ENCODE measurements at places on chromosomes 16 and 17.

DNA sequence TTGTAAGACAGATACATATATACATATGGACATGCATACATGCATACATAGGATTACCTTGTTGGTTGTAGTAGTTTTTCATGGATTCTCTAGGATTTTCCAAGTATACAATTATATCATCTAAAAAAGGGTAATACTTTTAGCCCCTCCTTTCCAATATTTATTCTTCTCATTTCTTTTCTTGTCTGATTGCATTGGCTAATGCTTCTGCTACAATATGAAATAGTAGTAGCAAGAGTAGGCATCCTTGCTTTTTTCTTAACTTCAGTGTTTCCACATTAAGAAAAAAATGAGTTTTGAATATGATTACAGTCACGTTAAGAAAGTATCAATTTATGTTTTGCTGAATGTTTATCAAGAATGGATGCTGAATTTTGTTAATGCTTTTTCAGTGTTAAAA, 58.0 kb downstream of the RBFOX3 start:
- DNase-seq = no peak

GRCh38 chr17:57685499-57686132, 59.5 kb downstream of the CCDC182 start:
- DNase-seq = no peak

- DNase-seq = no peak
These were observed 136.5 kb upstream of the CCL2 start for GRCh38 chr17:34118564-34118963.

DNA sequence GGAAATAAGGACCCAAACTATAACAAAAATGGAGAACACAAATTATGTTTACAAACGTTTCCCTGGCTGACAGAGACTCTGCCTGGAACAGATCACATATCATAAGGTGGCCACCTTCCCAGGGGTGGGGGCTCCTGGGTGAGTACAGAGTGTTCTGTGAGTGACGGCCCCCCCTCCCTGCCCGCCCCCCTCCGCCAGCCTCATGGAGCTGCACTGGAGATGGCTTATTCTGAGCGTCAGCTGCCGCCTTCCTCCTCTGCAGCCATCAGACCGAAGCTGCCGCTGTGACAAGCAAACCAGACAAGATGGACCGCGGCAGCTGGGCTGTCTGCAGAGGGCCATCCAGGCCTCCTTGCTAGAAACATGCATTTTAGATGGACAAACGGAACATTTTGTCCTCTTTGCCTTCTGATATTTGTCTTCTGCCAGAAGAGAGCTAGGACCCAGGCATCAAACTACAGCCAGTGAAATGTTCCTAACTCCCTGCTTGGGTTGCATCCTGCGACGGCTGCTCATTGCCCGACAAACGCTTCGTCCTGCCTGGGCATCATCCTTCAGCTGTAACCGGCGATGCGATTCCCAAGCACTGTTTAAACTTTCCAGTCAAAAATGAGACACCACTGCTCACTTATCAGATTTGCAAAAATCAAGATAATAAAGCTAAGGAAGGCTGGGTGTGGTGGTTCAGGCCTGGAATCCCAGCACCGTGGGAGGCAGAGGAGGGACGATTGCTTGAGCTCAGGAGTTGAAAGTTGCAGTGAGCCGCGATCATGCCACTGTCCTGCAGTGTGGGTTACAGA, 15.3 kb upstream of the RPTOR start:
- no peak for DNase-seq

DNA sequence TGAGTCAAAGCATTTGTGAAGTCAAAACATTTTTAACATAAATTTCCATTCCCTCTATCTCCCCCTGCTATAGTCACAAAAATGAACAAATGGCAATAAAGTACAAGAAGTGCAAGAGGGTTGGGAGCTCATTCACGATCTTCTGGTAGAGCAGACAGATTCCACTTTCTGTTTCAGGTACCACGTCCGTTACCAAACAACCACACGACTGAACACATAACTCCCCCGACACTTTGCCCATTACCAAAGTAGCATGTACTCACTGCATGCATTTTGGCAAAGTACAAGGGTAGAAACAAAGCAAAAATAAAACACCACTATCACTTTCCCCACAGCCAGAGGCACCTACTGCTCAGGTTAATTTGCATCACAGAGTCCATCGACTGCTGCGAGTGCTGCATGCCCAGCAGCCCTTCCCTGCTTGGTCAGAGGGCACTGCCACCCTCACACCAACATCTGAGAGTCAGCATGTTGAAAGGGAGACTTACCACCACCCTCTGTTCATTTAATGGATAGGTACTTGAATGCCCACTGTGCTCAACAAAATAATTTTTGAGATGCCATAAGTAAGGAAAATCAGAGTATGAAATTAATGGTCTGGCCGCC, 150.3 kb upstream of the AXIN2 start:
- no peak for DNase-seq

DNA sequence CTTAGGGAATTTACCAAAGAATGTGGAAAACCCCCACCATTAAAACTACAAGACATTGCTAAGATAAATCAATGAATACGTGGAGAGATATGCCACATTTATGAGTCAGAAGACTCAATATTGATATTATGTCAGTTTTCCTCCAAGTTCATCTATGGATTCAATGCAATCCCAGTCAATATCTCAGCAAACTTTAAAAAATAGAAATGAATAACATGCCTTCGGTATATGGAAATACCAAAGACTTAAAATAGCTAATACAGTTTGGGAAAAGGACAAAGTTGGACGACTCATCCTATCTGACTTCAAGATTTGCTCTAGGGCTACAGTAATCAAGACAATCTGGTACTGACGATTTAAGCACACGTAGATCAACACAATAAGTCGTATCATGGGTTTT, 31.2 kb downstream of the PIK3R5 start:
- no peak for DNase-seq

DNA sequence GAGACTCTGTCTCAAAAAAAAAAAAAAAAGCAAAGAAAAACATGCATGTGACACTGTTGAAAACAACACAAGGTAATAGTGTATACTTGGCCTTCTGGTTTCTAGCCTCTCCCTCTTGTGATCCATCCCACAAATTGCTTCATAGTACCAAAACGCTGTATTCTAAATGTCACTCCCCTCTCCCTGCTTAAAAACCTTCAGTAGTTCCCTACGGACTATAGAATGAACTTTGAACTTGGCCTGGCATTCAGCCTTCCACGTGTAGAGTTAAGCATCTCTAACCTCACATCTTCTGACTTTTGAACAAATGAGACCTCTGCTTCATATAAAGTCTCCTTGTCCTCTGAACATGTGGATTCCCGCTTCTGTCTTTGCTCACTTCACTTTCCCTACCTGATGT, 5.1 kb downstream of the ZNF821 start:
- no peak for DNase-seq

GRCh38 chr17:64306850-64307463, 43.9 kb upstream of the TEX2 start:
- DNase-seq = peak; percentile 69

- no peak for DNase-seq
These were observed 9.2 kb upstream of the TBX4 start for GRCh38 chr17:61442878-61443474.

DNA sequence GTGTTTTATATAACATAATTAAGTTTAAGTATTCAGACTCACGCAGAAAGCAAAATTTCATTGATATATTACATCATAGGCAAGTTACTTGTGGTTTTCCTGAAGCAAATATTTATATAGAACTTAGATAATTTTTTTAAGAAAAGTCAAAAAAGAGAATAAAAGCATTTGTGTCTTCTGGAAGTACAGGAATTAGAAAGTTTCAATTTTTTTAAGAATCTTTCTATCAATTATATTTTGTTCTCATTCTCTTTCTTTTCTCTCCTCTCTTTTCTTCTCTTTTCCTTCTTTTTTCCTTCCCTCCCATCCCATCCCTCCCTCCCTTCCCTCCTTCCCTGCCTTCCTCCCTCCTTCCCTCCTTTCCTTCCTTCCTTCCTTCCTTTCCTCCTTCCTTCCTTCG, 120.7 kb upstream of the CDH8 start:
- no peak for DNase-seq

GRCh38 chr17:15963670-15964110, 18.8 kb downstream of the ADORA2B start:
- no peak for DNase-seq

- peak; percentile 17 for DNase-seq
These were observed 723 bp downstream of the TMEM186 start for GRCh38 chr16:8796469-8797363.

DNA sequence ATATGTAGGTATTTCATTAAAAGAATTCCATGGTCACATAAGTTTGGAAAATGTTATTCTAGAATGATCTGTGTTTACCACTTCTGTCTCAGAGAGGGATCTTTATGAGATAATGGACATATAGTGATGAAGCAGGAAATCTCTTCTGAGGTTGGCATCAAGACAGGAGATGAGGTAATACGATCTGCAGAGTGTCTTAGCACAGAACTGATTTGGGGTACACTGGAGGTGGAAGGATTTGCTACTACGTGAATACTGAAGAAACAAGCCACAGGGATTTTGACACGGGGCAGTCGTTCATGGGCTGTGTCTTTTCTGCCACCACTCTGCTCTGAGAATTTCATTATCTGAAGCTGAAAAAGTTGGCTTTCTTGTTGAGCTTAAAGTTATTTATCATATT, 5.5 kb downstream of the CBFB start:
- DNase-seq = peak; percentile 21

- DNase-seq = no peak
These were observed 30.2 kb upstream of the ABCC3 start for GRCh38 chr17:50604513-50604912.
